ENCODE measurements at places on chromosomes 7 and 10. TPM values are rescaled to one million over a fixed set of nuclear protein-coding genes. Genes with fewer than 3 reads are reported as not detected.

The GNGT1 gene
- total RNA-seq, result not detected

DNA sequence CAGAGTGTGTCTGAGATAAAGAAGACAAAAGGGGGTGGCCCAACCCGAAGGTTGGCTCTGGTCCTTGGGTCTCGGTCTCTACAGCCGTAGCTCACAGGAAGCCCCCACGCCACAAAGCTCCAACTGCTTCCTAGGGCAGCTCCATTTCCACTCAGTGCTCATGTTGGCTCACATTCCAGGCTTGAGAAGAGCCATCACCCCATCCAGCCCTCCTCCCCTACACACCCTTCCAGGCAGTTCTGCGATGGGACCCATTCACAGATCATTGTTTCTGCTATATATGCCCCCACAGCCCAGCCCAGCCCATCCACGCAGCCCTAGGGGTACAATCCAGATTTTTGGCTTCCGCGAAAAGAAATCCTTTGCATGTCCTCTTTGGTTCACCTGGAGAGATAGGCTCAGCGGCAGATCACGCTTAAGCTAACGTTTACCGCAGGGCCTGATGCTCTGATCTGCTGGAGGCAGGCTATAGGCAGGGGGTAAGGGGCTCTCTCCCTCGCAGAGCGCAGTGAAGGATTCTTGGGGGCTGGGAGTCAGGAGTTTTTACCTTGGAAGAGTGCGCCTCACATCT, 6.2 kb upstream of the HOXA11 start:
- peak overlapping the region; percentile 97 for H3K27ac ChIP-seq
- no peak for DNase-seq
- peaks cover 6% of the 10 kb centered on the region for H3K27me3 ChIP-seq

DNA sequence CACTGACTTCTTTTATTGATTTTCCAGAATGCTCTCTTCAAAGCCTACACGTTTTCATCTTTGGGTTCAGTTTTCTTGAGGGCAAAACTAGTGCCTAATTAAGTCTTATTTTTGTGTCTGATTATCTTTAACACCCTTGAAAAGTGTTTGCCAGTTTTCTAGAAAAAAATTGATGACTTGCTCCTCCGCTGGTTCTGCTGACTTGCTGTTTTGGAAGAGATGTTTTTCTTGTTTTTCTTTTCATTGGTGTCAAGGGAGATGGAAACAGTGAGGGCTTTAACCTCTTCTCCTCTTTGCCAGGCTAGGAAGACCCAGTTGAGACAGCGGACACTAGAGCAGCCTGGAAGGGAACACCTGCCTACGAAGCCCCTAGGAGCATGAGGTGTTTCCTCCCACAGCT, 123.7 kb upstream of the EEPD1 start:
- H3K27me3 ChIP-seq, result peaks cover 16% of the 10 kb centered on the region
- no peak overlapping the region for H3K4me3 ChIP-seq
- no peak overlapping the region for H3K27ac ChIP-seq
- DNase-seq, result no peak
- H3K36me3 ChIP-seq, result no peaks in the 10 kb centered on the region

DNA sequence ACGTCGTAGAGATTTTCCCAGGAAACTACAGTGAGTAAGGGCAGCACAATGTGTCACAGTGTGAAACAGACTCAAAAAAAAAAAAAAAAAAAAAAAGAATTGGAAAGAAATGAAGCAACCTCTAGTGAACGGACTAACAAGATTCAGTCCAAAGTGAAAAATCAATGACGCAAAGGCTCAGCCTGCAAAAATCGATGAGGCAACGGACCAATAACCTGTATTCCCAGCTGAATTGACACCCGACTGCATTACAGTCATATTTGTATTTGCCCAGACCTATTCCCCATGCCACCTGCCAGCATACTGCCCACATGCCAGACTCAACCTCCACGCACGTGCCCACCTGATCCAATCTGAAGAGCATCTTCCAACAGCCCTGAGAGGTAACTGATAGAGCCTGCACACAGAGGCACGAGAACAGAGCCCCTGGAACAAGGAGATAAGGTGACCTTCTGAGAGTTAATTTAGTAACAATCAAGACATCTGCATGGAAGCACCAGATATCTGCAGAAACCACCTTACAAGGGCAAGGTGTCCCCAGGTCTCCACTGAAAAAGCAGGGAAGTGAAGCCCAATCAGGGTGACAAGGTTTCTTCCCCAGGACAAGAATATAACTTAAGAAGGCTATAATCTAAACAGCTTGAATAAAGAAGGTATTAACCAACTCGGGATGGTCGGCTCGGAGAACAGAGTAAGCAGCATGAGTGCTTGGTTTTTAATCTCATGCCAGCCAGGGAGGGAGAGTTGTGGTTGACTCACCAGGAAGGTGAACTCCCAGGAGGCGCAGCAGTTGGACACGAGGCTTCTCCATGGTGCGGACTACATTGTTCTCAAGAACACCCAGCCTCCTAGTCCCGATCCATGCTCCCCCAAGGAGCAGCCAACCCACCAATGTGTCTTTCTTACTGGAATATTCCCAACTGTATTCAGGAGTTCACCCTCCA, 48.5 kb downstream of the PLXNA4 start:
- no peaks in the 10 kb centered on the region for H3K36me3 ChIP-seq
- peaks cover 36% of the 10 kb centered on the region for H3K27me3 ChIP-seq
- H3K27ac ChIP-seq, result no peak overlapping the region

DNA sequence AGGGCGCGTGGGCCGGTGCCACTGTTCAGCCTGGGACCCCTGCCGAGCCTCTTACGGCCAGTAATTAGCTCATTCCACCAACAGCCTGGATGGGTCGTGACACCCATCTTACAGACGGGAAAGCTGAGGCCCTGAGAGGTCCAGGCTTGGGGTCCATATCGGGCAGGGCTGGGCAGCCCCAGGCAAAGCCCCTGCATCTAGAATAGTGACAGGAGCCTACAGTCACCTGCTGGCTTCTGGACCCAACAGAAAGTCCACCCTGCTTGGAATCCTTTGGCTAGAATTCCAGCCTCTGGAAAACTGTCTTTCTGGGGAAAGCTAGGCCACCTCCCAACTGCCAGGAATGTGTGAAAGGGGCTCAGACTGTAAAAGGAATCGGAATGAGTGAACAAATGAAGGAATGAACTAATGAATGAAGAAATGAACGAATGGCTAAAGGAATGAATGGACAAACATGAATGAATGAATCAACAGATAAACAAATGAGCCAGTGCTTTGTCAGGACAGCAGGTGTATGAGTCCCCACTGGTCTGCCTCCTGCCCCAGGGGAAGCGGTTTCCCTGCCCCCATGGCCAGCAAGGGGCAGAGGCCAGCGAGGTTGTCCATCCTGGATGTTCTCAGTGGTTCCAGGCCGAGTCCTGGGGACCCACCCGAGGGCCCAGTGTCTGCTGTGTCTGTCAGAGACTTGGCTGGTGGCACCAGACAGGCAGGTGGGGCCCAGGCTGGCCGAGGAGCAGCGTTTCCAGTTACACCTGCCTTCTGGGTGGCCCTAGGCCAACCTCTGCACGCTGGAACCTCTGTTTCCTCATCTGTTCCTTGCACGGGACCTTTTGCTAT, 24.1 kb upstream of the PDGFA start:
- H3K4me1 ChIP-seq, result peaks cover 42% of the 10 kb centered on the region
- H3K4me3 ChIP-seq, result no peak overlapping the region
- H3K27ac ChIP-seq, result peak overlapping the region; percentile 94

The KLF14 gene
- total RNA-seq, result not detected

GRCh38 chr10:125085258-125086054, 74.9 kb downstream of the CTBP2 start:
- H3K36me3 ChIP-seq, result peaks cover 41% of the 10 kb centered on the region
- H3K4me1 ChIP-seq, result peaks cover 72% of the 10 kb centered on the region
- H3K4me3 ChIP-seq, result no peak overlapping the region
- H3K27me3 ChIP-seq, result peaks cover 12% of the 10 kb centered on the region
- peak overlapping the region; percentile 99 for H3K27ac ChIP-seq
- DNase-seq, result no peak

DNA sequence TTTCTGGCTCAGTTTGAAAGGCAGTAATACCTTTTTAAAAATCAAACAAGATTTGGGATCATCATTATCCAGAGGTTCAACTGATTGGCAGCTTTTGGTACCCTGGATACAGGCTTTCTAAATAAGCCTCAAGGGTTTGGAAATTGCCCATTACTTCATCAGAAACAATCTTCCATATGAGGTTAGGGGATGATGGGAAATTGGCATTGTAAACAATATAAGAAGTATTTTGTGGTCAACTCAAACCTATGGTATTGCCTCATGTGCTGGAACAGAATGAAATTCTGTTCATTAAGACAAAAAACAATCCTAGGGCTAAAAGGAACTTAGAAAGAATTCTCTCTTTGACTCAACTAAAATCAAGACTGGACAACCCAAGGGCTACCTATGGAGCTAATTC, 92.6 kb upstream of the HECTD2 start:
- peaks cover 6% of the 10 kb centered on the region for H3K27me3 ChIP-seq
- no peak overlapping the region for H3K27ac ChIP-seq
- no peaks in the 10 kb centered on the region for H3K36me3 ChIP-seq
- H3K4me3 ChIP-seq, result no peak overlapping the region

The LRCH4 gene
- 32.6 TPM for total RNA-seq

DNA sequence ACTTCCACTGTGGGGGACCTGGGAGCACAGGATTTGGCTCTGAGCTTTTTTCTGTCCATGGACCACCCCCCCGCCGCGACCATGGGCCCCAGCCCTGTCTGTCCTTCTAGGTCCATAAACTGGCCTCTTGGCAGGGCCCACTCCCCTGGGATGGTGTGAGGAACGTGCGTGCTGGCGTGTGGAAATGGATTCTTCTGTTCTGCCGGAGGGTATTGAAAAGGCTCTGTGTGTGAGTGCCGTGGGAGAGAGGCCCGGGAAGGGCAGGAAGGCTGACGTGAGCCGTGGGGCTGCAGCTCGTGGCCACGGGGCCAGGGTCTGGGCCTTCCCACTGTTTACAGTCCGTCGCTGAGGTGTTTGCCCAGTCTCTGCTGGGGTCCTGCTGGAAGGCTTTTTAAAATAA, 123.7 kb downstream of the GRK5 start:
- DNase-seq, result no peak
- no peak overlapping the region for H3K27ac ChIP-seq
- H3K36me3 ChIP-seq, result no peaks in the 10 kb centered on the region
- H3K27me3 ChIP-seq, result no peaks in the 10 kb centered on the region
- no peak overlapping the region for H3K4me3 ChIP-seq

DNA sequence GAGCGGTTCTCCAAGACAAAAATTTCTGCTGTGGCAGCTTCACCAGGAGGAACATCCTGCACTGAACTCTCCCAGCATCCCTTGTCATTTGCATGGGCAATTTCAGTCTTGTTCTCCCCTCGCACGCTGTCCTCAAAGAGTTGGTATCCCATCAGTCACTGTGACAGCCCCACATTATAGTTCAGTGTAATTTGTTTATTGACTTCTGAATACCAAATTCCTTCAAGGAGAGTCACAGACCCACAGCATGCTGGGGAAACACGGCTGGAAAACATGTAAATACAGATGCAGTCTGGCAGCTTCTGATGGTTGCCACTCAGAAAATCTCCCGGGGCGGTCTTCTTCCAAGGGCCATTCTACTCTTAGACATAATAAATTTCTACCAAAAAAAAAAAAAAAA, 151.0 kb upstream of the NEBL start:
- no peaks in the 10 kb centered on the region for H3K36me3 ChIP-seq
- no peak for DNase-seq
- no peak overlapping the region for H3K27ac ChIP-seq
- H3K4me1 ChIP-seq, result no peaks in the 10 kb centered on the region

The DLX6 gene
- total RNA-seq, result not detected

The TDRD1 gene
- not detected for total RNA-seq

- H3K36me3 ChIP-seq, result no peaks in the 10 kb centered on the region
- H3K27me3 ChIP-seq, result no peaks in the 10 kb centered on the region
- DNase-seq, result no peak
- H3K4me1 ChIP-seq, result peaks cover 9% of the 10 kb centered on the region
- peak overlapping the region; percentile 71 for H3K4me3 ChIP-seq
Measured at GRCh38 chr10:110278562-110279406, 25.9 kb downstream of the SMNDC1 start.

DNA sequence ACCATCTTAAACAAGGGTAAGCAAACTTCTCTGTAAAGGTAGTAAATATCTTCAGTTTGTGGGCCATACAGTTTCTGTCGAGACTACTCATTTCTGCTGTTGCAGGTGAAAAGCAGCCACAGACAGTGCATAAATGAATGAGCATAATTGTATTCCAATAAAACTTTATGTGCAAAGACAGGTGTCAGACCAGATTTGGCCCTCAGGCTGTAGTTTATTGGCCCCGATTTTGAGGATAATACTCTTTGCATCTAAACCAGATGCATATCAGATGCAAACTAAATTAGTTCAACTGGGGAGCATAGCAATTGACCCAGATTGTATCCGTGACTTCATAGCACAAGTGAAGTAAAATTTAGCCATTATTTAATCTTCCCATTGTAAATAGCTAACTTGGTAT, 70.0 kb downstream of the SNX10 start:
- H3K36me3 ChIP-seq, result no peaks in the 10 kb centered on the region
- H3K4me3 ChIP-seq, result no peak overlapping the region
- H3K27me3 ChIP-seq, result no peaks in the 10 kb centered on the region

DNA sequence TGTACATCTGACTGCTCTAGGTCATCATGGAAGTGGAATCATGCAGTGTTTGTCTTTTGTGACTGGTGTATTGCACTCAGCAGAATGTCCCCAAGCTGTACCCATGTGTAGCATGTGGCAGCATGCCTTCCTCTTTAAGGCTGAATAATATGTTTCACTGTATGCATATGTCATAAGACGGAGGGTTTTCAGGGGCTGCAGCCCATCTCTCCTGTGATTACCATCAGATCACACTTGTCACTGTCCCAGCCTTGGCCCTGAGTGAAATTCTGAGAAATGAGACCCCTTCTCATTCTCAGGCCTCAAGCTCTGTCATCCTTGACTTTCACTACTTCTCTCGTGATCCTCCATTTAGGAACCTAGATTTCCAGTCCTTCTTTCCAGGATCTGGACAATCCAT, 50.0 kb downstream of the CPXM2 start:
- H3K36me3 ChIP-seq, result peaks cover 4% of the 10 kb centered on the region
- peaks cover 31% of the 10 kb centered on the region for H3K4me1 ChIP-seq
- H3K4me3 ChIP-seq, result no peak overlapping the region
- peaks cover 7% of the 10 kb centered on the region for H3K27me3 ChIP-seq
- H3K27ac ChIP-seq, result no peak overlapping the region

- DNase-seq, result no peak
- H3K36me3 ChIP-seq, result no peaks in the 10 kb centered on the region
- no peak overlapping the region for H3K4me3 ChIP-seq
Measured at GRCh38 chr7:143016996-143017395, 9.9 kb downstream of the OR9A2 start.

The GRM3 gene
- not detected for total RNA-seq

The OPN1SW gene
- total RNA-seq, result not detected

The EDRF1 gene
- total RNA-seq, result 20.3 TPM

GRCh38 chr10:101046332-101047238, 15.2 kb upstream of the KAZALD1 start:
- peak; percentile 18 for DNase-seq
- peaks cover 57% of the 10 kb centered on the region for H3K4me1 ChIP-seq
- peak overlapping the region; percentile 78 for H3K4me3 ChIP-seq
- no peaks in the 10 kb centered on the region for H3K36me3 ChIP-seq
- peaks cover 15% of the 10 kb centered on the region for H3K27me3 ChIP-seq

The ANKRD61 gene
- not detected for total RNA-seq

All from HFFc6 (cell line).